Myocyte (in vitro differentiated cells): ENCODE measurements at places on chromosomes 5 and 9.

- no peak for DNase-seq
Measured at GRCh38 chr5:72012906-72013305, 94.4 kb upstream of the MAP1B start.

GRCh38 chr9:68951879-68952659 is 61.8 kb downstream of the PRKACG start:
- DNase-seq = no peak

- DNase-seq = peak; percentile 73
Measured at GRCh38 chr9:73081979-73082657, 69.5 kb upstream of the ANXA1 start.

- no peak for DNase-seq
Measured at GRCh38 chr9:96087669-96088299, 212.3 kb downstream of the ERCC6L2 start.

DNA sequence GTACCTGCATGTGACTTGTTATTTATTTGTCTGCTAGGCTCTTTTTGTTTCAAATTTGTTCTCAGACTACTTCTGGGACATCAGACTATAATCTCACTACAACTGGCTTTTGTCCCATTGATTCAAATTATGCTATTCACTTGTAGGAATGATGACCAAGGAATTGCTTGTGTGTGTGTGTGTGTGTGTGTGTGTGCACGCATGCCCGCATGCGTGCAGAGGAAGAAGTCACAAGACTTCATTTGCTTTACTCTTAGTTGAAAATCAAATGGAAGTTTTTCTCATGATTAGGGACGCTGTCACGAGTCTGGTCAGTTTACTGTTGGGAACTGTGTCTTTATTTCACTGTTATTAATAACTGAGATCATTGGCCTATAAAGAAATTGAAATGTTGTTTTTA is 268.7 kb downstream of the RAB3C start:
- DNase-seq = no peak
